ENCODE measurements at places on chromosomes 3 and 15. TPM values are rescaled to one million over a fixed set of nuclear protein-coding genes. Genes with fewer than 3 reads are reported as not detected.

The MYL3 gene
- total RNA-seq, result not detected

The NEO1 gene
- 4.3 TPM for total RNA-seq

The KBTBD13 gene
- not detected for total RNA-seq

The HTD2 gene
- total RNA-seq, result 7.0 TPM

The CCDC54 gene
- total RNA-seq, result not detected

The CYP1A2 gene
- not detected for total RNA-seq

The CCRL2 gene
- 5.8 TPM for total RNA-seq

The GOLGA6D gene
- total RNA-seq, result not detected

The MITF gene
- total RNA-seq, result 0.10 TPM
